ENCODE measurements at places on chromosomes 7 and 10.

DNA sequence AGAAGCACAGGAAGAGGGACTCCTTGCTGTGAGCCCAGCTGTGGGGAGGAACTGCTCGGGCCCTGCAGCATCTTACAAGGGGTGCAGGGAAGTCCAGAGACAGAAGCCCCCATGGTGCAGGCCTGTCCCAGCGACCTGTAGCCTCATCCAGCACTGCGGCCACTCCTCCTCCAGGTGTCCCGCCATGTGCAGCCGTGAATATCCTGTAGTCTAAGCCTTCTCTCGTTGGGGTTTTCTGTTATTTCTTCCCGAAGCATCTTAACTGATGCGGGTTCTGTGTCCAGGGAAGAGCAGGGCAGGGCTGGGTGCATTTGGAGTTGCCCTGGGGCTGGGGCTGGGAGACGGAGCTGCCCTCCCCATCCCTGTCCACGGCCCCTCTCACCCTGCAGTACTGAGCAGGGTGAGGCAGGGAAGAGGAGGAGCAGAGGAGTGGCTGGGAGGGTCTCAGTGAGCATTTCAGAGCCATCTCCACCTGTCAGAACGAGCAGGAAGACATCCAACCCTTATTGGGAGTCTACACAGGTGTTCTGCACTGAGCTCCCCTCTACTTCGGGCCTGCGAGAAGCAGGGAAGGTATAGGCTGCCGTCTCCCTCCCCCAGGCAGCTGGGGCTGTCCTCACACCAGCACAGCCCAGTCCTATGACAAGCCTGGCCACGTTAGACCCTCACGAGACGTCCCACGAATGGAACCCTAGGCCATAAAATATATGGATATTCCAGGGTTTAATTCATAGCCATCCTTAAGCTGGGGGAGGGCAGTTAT is 494.5 kb downstream of the DNAJB6 start:
- DNase-seq = no peak

GRCh38 chr7:151851145-151851751 is 25.7 kb downstream of the PRKAG2 start:
- DNase-seq = no peak

DNA sequence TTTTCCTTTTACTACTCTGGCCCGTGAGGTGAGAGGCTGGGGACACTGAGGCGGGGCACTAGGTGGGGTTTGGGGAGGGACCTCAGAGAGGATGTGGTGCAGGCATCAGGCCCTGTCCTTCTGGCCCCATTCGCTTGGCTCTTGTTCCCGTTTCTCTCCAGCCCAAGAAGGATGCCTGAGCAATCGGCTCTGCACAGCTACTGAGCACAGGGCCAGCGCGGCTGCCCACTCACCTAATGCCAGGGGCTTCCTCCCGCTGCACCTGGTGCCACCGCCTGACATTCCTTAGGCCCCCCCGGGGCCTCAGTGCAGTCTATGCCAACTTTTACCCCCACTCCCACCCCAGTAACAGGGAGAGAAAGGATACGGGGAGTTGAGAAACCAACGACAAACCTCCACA is 12.5 kb downstream of the EMX2 start:
- DNase-seq = no peak

DNA sequence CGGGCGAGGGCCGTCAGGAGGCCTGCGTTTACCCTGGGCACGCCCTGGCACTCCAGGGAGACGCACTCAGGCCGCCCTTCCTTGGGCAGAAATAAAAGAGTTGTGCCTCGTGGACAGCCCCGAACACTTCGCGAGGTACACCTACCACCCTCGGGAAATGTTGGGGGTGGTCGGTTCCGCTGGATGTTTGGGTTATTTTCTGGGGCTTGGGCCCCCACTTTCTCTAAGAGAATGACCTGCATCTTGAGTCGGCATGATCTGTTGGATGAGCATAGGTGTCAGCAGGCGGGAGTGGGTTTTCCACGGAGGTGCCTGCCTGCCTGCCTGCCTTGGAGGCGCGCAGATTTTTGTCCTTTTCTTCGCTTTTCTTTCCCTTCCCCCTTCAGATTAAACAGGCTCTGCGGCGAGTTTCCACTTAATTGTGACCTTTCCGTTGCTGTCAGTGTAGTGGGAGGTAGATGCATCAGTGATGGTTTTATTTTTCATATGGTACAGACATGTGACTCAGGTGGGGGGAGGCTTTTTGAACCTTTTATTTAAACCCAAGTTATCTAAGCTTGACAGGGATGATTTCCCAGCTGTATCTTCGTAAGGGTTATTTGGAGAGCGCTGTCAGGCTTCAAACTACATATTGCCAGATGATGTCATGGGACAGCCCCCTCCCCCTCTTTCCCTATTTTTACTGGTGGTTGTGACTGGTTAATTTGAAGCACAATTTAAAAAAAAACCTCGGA is 661 bp downstream of the HECTD2 start:
- no peak for DNase-seq

- no peak for DNase-seq
Measured at GRCh38 chr10:58972576-58973234, 203.7 kb upstream of the PHYHIPL start.

- DNase-seq = no peak
Measured at GRCh38 chr7:27727058-27727457, 12.9 kb upstream of the TAX1BP1 start.

- DNase-seq = no peak
Measured at GRCh38 chr7:145474009-145474686, 638.3 kb upstream of the TPK1 start.

DNA sequence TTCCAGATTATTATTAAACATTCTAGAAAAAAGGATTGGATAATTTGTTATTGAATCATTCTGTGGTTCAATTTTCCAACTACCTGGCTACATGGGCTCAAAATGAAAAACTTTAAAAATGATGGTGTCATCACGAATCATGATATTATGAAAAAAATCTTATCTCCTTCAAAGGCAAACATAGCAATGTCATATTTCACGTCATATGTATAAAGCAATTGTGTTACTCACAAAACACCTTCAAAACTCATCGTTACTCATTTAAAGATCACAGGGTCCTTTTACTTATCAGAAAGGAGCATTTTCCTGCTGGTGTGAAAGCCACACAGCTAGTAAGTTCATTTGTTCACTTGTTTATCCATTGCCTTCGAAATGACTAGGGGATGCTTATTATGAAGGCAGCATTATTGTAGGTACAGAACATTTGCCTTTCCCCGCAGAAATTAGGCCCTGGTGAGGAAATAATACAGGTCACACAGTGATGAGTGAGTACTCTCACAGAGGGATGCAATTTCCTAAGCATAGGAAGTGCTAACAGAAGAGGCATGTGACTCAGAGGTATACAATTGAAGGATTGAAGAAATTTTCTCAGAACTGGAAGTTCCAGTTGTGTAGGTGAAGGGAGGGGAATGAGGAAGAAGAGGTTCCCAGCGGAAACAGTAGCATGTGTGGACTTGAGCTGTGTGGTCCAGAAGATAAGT is 478.7 kb downstream of the INHBA start:
- no peak for DNase-seq

GRCh38 chr10:15678851-15679250 is 40.9 kb downstream of the ITGA8 start:
- DNase-seq = no peak

- no peak for DNase-seq
Measured at GRCh38 chr10:22230158-22230833, 12.5 kb upstream of the EBLN1 start.

DNA sequence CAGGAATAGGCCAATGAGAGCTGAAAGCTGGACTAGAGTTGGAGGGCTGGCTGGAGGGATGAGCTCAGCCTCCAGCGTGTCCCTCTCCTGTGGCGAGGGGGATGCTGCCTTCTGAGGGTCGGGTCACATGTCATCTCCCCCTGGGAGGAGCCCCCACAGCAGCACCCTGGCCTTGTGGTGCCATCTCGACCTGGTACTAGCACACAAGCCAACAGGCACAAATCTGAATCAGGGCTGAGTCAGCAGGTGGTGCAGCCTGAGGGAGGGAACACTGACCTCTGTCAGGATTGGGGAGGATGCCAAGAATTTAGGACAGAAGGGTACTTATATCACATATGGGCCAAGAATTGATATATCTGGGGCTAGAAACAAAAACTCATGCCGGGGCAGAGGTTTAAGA is 280.4 kb downstream of the CELF2 start:
- DNase-seq = no peak

DNA sequence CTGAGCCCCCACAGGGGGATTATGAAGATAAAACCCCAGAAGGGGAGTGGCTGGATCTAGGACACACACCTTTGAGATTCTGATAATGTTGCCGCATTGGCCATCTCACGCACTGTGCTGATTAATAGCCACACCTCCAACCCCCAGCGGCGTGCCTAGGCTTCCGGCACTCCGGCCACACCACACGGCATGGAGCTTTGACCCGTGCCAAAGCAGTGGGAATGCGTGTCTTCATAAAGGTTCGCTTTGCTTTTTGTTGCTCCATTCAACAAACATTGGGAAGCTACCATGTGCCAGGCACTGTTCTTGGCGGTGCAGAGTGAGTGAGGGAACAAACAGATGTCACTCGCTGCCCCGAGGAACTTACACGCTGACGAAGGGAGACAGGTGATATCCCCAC is 117.6 kb downstream of the TCERG1L start:
- DNase-seq = no peak

DNA sequence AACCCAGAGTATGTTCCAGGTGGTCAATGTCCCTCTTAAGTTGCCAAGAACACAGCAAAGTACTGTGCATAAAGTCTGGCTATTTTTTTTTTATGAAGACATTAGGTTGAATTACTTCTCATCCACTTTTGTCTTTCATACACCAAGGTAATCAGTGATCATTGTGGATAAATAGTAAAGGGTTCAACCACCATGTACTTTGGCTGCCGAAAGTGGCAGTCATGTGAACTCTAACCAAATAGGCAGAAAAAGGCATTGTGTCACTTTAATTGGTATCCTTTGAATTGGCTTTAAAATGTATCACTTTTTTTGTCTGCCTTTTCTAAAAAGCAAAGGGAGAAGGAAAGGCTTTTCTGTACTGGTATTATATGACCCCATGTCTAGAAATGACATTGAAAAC is 7.3 kb downstream of the ITIH2 start:
- DNase-seq = no peak

GRCh38 chr10:71347587-71348395 is 28.7 kb downstream of the SLC29A3 start:
- DNase-seq = no peak

GRCh38 chr7:98981701-98982100 is 103.4 kb downstream of the TRRAP start:
- no peak for DNase-seq

DNA sequence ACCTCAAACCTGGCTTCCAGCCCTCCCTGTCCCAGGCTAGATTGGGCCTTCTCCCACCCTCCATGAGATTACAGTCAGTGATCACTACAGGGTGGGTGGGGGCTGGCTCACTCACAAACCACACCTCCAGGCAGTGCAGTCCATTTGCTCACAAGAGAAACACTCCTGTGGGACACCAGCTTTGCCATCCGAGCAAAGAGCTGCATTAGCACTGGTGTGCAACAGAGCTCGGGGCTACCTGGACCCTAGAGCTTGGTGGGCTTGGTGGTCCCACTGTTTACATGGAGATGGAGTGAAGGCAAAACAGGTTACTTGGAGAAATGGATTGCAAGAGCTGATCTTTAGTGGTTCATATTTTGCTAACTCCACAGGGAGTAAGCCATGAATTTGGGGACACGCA is 451.7 kb upstream of the ZMIZ1 start:
- DNase-seq = no peak

- no peak for DNase-seq
Measured at GRCh38 chr10:14779001-14779651, 4.4 kb upstream of the FAM107B start.

- DNase-seq = no peak
Measured at GRCh38 chr10:121369616-121370015, 228.6 kb downstream of the FGFR2 start.

DNA sequence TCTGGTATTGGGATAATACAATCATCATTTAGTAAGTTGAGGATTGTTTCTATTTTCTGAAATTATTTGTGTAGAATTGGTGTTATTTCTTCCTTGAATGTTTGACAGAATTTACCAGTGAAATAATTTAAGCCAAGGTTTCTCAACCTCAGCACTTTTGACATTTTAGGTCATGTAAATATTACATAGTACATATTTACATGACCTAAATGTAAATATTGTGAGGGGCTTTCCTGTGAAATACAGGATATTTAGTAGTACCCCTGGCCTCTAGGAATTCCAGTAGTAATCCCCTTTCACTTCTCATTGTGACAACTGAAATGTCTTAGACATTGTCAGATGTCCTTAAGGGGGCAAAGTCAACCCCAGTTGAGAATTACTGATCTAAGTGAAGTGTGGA is 59.8 kb downstream of the TBC1D12 start:
- DNase-seq = no peak

GRCh38 chr10:114990586-114990985 is 52.6 kb downstream of the TRUB1 start:
- no peak for DNase-seq

DNA sequence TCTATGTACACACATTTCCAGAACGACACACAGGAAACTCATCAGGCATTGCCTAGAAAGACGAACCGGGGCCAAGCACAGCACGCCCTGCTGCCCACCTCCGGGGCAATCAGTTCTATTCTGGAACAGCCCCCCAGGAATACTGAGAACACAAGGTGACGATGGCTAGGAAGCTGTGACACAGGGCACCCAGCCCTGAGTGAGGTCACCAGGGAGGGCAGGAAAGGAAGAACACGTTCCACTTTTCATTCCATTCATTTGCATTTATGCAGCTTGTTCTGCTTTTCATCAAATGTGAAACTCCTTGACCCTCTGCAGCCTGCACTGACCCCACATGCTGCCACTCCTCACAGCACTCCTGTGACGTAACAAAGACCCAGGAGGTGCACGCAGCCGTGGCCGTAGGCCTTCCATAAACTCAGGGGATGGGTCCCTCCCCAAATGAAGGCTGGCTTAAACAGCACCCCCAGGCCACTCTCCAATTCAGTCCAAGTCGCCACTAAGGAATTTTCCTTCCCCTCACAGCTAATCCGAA is 28.9 kb downstream of the MAD1L1 start:
- DNase-seq = no peak

DNA sequence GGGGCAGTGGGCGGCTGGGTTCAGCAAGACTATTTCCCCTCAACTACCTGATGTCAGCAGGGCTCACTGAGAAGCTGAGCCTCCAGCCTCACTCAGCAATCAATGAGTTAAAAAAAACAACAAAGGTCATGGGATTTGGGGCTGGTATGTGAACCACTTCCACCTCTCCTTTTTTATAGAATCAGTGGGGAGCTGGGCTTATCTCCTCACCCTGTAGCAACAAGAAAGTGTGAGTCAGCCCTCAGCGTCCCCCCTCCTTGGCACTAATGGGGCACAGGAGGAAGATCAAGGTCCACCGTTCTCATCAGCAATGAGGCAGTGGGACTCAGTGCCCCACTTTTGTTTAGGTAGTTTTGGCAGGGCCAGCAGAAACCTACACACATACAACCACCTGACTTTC is 823.5 kb upstream of the POM121L12 start:
- no peak for DNase-seq

DNA sequence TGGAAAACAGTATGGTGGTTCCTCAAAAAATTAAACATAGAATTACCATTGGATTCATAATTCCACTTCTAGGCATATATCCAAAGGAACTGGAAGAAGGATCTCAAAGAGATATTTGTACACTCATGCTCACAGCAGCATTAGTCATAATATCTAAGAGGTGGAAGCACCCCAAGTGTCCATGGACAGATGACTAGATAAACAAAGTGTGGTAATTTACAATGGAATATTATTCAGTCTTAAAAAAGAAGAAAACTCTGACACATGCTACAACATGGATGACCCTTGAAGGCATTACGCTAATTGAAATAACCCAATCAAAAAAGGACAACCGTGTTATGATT is 594.2 kb downstream of the KCNMA1 start:
- no peak for DNase-seq

Data from activated gamma-delta T cell (primary cell).